ENCODE measurements at places on chromosomes 7 and 10.

- DNase-seq = peak; percentile 86
These were observed 2.0 kb upstream of the GTPBP4 start for GRCh38 chr10:986137-986825.

DNA sequence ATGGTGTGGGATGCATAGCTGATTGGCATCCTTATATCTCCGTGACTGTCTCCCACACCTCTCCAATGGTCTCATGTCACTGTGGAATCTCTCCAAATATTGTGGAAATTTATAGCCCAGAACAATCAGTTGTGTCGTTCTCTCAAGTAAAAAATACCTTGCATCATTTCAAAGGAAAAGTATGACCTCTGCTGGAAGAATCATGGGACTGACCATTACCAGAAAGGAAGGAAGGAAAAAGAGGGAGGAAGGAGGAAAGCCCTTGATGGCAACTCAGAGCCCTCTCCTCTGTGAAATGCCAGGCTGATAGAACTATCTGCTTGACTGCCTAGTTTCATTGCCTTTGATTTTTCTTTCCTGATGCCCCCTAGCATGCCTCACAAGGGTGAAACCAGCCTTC lies 76.3 kb downstream of the FOXI2 start:
- no peak for DNase-seq

GRCh38 chr10:72229261-72230251 lies 13.5 kb upstream of the ASCC1 start:
- no peak for DNase-seq

- DNase-seq = no peak
These were observed 38.7 kb upstream of the RET start for GRCh38 chr10:43037942-43038782.

DNA sequence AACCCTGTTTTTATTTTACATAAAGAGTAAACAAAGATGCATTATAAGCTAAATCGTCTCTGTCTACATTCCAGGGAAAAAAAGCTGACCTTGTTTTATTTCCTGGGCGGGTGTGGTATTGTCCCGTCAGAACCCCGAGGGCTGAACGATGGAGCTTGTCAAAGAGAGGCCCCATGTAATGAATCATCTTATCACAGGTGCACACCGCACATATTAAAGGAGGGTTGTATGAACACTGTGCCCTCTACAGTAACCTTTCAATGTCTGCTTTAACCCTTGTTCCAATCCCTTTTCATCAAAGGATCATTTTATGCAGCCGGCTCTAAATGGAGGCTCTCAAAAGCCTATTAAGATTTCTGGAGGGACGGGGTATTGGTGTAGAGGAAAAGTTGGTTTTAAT lies 158.5 kb upstream of the YAE1 start:
- DNase-seq = no peak

DNA sequence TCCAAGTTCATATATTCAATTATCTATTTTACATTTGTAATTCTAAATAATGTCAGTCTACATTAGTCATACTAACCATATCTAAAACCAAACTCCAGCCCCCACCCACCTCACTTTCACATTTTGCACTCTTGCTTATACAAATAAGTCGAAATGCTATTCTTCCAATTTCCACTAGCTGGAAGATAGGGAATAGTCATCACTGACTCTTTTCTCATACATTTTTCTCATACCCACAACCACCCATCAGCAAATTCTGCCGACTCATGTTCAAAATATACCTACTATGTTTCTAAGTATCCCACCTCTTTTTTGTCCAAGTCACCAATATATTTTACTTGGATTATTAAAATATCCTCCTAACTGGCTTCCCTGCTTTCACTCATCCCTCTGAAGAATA lies 93.2 kb upstream of the DGKB start:
- DNase-seq = peak; percentile 14

DNA sequence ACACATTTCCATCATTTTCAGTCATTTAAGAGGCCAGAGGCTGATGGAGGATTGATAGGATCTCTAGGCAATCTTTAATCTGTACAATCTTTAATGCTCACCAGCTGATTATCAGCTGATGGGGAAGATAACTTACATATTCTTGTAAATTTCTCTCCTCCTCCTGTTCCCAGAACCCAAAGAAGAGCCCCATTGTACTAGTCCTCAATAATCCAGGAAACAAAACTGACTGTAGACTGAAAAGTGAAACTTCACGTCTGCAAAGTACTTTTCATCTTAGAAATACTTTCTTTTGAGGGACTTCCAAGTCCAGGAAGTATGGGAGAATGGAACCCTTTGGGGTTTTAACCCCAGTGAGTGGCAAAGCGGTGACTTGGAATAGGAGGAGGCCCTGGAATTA lies 283.3 kb downstream of the FRMD4A start:
- peak; percentile 8 for DNase-seq

- DNase-seq = no peak
These were observed 42.2 kb downstream of the SNX13 start for GRCh38 chr7:17898111-17898510.

- DNase-seq = no peak
These were observed 40.2 kb downstream of the CXCL12 start for GRCh38 chr10:44344727-44345126.

DNA sequence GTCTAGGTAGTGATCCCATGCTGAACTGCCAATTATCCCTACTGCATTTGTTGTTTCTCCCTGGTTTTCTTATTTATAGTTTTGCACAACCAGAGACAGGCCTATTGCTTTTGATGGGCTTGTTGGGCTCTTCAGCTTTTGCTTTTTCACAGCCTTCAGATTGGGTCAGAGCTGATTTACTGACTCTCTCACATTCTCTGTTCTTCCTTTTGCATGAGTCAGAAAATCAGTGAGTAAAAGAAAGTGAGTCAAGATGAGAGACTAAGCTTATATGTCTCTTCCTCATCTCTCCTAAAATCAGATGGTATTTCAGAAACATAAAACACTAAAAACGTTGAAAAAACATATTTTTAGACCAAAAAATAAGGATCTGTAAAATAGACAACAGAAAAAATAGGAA lies 1135.4 kb downstream of the XPNPEP1 start:
- peak; percentile 77 for DNase-seq

DNA sequence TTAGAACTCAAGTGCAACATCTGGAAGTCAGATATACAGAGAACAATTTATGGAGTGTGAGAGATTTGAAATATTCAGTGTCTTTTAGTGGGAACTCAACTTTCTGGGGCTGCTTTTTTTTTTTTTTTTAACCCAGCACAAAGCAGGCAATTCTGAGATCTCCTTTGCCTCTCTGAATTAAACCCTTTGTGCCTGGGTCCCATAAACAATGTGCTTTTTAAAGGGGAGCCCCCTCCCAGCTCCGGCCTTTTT lies 146.8 kb downstream of the CELF2 start:
- DNase-seq = no peak

GRCh38 chr7:128131731-128132130 lies 100.5 kb upstream of the LRRC4 start:
- DNase-seq = no peak

All from kidney tubule cell (primary cell).